ENCODE measurements at places on chromosomes 7 and 10. TPM values are rescaled to one million over a fixed set of nuclear protein-coding genes. Genes with fewer than 3 reads are reported as not detected.

DNA sequence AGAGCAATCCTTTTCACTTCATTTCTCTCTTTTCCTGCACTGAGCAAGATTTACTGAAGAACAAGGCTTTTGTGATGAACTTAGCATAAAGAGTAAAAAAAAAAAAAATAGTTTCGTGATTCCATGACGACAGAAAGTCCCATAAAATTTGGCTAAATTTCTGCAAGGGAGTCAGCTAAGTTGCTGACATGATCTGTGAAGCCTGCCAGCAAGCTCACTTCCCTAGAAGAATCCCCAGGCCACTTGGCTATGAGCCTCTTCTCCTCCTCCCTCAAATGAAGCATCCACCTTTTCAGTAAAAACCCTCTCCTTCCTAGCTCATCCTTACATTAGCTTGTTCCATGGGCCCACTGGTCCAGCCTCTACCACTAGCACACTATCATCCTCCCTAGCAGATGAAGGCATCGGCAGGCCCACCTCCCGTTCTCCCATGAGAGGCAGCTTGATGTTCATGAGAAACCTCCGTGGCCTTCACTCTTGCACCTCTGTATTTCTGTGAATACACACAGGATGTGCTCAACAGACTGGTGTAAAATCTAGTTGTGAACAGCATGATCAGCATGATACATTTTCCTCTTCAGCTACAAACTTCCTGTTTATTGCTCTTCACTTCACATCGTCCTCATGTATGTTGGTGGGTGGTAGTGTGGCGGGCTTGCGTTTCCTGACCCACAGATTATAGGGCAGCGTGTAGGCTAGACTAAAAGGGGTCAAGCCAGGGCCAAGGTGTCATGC lies 30.9 kb downstream of the GIMAP8 start:
- no peak for DNase-seq

GRCh38 chr7:116351966-116352365 lies 141.6 kb downstream of the TES start:
- no peak for DNase-seq

DNA sequence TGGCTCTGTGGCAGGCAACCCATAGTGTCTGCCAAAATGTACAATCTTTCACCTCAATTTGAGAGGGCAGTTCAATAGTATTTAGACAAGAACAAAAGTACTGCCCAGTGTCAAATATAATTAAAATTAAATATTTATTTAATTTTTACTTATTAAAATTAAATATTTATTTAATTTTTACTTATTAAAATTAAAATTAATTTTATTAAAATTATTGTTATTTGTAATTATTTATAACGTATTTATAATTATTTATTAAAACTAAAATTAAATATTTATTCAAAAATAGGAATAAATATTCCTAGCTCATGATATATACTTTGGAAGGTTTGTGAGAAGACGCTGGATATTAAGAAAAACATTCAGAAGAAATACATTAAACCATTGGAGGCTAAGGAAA lies 93.7 kb upstream of the CAV2 start:
- no peak for DNase-seq

DNA sequence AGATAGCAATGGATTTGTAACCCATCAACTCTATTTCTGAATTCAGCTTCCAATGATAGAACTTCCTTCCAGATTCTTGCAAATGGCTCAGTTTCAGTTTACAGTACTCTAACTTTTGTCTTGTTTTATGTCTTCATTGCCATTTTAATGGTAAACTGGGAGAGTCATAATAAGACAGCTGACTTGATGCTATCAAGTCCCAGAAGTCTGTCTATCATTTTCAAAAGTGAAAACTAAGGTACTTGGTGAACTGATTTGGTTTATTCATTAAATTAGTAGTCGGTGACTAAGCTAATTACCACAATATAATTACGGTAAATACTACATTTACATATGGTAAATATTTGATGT lies 25.0 kb downstream of the RTKN2 start:
- DNase-seq, result no peak

DNA sequence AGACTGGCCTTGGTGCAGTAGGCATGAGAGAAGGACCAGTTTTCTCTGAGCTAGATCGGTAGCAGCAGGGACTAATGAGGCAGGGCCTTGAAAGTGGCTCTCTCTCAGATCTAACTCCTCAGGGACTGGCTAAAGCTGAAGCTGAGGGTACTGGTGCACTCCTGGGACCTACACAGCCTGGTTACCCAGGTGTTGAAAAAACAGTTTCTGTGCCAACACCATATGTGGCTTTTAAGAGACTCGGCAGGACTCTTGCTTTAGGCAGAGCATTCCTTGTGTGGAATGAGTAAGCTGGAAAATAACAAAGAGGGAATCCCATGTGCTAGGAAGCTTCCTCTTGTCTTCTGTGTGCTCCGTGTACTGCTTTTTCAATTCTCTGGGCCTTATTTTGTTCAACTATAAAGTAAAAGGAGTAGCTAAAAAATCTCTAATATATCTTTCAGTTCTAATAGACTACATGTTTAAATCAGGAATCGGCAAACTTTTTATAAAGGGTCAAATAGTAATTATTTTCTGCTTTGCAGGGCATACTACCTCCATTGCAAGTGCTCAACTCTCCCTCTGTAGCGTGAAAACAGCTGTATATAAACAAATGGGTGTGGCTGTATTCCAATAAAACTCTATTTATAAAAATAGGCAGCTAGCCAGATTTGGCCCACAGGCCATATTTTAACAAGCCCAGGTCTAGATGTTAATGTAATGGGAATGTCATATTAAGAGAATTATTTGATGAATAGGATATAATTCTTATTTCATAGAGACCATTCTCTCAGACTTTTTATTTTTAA lies 186.1 kb upstream of the KAT6B start:
- DNase-seq, result no peak

DNA sequence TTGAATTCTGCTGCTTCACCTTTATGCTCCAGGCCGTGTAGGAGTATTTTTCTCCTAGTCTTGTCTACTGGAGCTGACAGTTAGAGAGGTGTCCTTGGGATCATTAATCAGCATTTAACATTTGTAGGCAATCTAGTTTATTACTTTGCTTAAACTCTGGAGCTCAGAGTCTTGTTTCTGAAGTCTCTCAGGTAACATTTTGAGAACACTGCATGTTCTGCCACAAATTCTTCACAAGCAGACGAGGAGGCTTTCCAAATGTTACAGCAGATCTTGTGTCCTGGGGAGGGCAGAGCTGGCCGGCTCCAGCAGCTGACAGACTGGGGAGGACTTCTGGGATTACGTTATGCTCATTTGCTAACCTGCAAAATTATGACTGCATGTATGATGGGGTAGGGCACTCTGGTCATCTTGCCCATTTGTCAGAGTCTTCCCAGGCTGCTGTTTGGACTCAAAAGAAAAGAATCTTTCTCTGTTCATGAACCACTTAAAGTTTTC lies 50.5 kb downstream of the GALNT17 start:
- DNase-seq, result peak; percentile 15

DNA sequence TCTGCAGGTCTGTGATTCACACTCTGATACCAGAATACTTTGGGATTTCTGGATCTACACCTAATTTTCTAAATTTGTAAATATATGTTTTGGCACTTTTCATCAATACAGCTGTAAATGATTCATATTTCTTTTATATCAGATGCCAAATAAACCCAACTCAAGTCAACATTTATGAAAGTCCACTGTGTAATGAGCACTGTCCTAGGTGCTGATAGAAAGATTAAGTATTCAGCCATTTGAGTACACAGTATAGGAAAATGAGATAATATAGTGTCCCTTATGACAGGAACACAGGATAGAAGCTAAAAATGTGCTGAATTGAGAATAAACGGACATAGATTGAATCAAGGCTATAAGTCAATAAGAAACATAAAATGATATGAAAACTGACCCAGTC lies 6.4 kb downstream of the ANXA7 start:
- DNase-seq, result no peak

GRCh38 chr7:30761214-30762156 lies 9.6 kb downstream of the INMT start:
- no peak for DNase-seq

DNA sequence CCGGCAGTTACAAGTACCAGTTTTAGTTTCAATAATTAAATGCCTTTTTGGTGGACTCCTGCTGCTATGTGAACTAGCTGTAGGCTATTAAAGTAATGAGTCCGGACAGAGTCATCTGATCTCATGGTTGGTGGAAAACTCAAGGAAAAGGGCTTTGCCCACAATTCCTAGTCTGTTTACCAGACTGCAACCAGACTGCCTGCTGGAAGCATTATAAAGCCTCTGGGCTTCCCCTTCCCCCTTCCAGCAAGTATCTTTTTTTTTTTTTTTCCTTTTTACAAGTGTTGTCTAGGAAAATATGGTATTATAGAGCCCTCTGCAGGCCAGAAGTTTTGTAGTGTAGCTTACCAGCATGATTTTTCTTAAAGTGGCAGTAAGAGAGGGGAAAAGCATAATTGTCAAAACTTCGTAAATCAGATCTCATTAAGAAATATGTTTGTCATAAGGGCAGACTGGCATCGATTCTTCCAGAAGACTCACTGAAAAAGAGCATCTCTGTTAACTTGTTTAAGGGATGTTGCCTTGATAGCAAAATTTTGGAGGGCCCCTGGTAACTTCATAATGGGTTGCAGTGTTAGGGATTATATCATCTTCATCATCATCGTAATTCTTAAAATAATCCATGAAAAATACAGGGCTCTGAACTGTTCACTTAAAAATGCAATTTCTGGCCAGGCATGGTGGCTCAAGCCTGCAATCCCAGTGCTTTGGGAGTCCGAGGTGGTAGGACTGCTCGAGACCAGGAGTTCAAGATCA lies 181.3 kb downstream of the TAX1BP1 start:
- DNase-seq, result no peak

DNA sequence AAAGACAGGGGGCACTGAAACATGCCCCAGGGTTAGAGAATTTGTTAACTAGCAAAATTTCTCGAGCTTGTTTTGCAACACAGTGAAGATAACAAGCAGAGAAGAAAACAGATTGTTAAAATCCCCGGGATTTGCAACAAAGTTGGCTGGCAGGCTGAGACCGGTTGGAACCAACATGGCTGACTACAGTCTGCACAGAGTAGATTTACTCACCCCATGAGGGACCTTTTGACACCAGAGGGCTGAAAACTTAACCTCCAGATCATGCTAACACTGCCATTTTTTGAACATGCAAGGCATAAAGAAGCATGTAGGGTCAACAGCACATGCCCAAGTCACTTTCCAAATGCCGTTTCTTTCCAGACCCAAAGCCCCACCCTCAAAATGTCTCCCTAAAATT lies 95.2 kb upstream of the TMEM26 start:
- no peak for DNase-seq

The ZNF12 gene
- total RNA-seq, result 24.2 TPM

The GPR26 gene
- not detected for total RNA-seq

The PSTK gene
- 0.84 TPM for total RNA-seq
